AG08395 (cell line): ENCODE measurements at places on chromosomes 12 and 14.

- DNase-seq = peak; percentile 82
Measured at GRCh38 chr12:107607464-107608392, 77.9 kb upstream of the PWP1 start.

DNA sequence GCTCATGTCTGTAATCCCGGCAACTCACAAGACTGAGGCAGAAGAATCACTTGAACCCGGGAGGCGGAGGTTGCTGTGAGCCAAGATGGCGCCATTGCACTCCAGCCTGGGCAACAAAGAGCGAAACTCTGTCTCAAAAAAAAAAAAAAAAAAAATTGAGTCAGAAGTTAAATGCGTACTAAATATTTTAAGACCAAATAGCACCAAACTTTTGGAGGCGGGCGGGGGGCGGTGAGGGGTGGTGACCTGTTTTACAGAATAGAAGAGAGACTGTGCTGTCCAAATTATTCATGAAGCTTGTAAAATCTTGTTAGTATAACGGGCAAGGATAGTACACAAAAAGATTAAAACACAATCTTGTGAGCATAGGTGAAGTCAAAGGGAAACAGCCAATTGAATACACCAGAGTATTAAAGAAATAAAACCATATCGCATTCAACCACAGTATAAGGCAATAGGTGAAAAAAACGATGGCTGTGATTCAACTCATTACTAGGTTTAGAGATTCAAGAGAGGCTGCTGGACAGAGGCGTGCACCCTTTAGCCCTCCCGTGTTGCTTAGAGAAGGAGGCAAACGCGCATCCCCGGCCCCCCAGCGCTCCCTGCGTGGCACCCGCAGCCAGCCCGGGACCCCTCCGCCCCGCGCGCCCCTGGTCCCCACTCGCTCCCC is 571 bp downstream of the ZNF891 start:
- DNase-seq = peak; percentile 4

DNA sequence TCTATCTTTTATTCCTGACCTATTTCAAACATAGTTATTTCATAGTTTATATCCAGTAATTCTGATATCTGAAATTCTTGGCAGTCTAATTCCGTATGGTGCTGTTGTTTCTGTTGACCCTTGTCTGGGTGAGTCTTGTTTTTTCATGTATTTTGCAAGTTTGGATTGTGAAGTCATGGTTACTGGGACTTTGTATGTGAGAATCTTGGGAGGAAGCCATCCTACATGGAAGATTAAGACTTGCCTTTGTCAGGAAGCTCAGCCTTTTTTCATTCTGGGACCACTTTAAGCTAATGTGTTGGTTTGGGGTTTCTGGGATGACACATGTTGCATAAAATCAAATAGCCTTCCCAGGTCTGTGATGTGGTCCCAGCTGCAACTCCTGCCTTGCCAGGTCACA is 191.6 kb upstream of the E2F7 start:
- DNase-seq = no peak

GRCh38 chr14:89085737-89086382 is 261.4 kb downstream of the TTC8 start:
- DNase-seq = no peak

DNA sequence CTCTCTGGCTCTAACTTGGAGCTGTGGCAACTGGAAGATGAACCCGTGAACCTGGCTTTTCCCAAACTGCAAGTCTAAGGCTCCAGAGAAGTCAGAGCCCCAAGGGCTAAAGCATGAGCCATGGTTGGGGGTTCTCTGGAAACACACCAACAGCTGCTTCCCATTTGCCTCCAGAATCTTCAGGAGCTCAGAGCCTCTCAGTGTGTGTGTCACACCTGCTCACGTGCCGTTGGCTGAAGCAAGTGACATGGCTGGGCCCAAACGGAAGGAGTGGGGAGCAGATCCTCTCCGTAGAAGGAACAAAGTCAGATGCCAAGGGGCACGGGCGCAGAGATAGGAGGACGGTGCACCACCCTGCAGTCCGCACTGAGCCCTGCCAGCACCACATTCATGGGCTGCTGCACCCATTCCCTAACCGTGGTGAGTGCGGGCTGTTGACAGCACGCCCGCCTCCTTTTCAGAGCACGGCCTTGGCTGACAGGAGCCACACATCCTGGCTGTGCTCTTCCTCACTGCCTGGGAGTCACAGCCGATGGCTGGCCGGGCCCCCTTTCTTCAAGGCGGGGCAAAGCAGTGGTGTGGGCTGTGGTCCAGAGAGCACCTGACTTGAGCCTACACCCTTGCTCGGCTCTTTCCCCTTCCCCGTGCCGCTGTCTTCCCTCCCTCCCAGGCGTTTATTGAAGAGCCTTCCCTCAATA is 16.6 kb upstream of the TRAF3 start:
- DNase-seq = no peak

DNA sequence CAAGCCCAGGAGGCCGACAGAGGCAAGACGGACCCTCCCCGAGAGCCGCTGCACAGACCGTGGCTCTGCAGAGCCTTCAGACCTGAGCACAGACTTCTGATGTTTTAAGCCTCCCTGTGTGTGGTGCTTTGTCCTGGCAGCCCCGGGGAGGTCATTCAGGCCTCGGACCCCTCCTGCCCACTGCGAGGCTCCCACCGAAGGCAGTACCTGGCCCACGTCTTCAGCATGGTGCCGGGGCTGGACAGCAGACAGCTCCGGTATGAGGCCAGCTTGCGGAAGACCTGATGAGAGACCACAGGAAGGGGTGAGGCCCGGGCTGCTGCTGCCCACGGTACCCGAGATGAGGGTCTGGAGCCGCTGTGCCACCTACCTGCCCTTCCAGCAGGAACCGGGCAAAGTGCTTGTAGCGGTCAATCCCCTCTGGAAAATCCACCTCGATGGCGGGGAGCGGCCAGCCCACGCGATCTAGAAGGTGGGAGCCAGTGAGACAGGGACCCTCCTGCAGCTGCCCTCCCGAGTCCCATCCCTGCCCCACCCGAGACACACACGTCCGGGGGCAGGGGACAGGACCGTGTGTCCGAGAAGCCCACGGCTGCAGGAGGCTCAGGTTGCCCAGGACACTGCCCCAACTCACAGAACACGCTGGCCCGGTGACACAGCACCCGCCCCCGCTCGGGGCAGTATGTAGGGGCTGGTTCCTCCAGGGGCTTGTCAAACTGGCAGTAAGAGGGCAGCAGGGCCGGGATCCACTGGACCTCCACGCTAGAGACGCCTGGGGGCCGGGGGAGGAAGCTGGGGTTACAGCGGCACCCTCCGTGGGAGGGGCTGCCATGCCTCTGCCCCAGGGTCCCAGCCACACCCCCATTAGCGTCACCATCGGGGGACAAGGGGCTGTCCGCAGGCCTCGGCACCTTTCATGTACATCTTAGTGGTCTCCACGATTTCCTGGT is 35.6 kb upstream of the UBC start:
- DNase-seq = no peak
